ENCODE measurements at places on chromosomes 13 and 19.

- DNase-seq: no peak
Measured at GRCh38 chr13:96422002-96422401, 332.1 kb downstream of the HS6ST3 start.

DNA sequence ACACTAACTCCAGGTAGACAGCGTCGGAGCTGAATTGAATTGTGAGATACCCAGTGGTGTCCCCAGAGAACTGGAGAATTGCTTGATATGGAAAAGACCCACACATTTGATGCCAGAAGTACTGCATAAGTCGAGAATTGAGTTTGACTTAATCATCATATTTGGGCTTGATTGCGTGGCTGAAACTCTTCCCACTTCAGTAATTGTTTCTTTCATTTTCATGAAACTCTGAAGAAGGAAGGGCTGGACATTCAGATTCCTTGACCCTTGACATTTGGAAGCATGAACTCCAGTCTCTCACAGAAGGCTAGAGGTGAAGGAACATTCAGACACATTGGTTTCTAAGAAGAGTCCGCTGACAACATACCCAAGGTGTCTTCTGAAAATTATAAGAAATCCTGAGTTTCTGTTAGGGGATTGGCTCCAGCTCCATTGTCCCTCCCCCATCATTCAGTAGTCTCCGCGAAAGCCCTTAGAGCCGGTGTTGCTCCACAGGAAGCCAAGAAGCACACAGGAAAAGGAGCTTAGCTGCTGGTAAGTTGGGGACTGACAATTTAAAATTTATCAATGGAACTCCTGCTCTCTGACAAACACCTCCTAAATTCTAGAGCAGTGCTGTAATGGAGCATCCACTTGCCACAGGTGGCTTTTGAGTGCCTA is at the start of gene FPR2:
TSS of gene FPR2 (plus strand) at position 484 of the 660 bp plus-strand sequence. CDS start 7,479 bp downstream, outside the sequence.
- no peak for DNase-seq

- DNase-seq: no peak
Measured at GRCh38 chr13:50119591-50119990, 104.3 kb downstream of the KCNRG start.

DNA sequence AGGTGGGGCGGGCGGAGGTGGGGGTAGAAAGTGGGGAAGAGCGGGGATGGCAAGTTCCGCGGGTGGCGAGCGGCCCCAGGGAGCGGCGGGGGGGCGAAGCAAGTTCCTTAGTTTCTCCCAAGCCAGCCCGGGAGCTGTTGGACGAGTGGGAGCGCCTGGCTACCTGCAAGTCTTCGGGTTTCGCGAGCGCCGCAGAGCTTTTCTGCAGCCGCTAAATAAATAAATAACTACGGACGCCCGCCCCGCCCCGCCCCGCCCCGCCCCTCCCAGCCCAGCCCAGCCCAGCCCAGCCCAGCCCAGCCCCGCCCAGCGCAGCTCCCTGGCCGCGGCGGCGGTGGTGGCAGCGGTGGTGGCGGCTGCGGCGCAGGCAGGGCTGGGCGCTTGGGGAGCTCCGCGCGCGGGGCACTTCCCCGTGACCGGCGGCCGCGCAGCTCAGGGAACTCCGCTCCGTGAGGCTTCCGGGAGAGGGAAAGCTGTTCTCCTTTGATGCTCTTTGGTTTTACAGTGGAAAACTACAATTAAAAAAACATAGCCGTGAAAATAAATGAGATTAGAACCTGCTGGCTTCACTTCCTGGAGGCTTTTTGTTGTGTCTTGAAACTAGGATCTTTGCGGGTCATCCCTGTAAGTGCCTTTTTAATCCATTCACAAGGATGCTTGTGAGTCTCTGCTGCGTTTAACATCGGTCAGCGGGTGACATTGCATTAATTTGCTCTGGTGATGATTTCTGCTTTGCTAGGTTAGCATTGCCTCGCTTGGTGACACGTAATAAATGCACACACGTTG is at the start of gene UBE2L5:
TSS of gene UBE2L5 (plus strand) at position 440 of the 786 bp plus-strand sequence. CDS start 5,498 bp downstream, outside the sequence.
- DNase-seq: peak; percentile 45

GRCh38 chr19:31907661-31908060 is 437.7 kb upstream of the ZNF507 start:
- DNase-seq: no peak

- DNase-seq: no peak
Measured at GRCh38 chr19:52200044-52200443, 10.2 kb downstream of the PPP2R1A start.

DNA sequence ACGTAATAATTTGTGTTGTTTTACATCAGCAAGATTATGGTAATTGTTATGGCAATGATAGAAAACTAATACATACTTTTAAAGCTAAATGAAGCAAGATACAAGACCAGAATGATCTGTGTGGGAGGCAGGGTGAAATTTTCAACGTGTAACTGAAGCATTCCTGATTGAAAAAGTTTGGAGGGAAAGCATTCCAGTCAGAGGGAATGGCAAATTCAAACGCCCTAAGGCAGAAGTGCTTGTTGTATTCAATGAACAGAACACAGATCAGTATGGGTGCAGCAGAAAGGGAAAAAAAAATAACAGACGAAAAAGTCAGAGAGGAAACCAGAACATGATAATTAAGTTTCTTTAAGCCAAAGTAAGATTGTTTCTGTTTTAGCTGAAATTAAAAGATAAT is 928.5 kb upstream of the SLITRK1 start:
- DNase-seq: no peak

DNA sequence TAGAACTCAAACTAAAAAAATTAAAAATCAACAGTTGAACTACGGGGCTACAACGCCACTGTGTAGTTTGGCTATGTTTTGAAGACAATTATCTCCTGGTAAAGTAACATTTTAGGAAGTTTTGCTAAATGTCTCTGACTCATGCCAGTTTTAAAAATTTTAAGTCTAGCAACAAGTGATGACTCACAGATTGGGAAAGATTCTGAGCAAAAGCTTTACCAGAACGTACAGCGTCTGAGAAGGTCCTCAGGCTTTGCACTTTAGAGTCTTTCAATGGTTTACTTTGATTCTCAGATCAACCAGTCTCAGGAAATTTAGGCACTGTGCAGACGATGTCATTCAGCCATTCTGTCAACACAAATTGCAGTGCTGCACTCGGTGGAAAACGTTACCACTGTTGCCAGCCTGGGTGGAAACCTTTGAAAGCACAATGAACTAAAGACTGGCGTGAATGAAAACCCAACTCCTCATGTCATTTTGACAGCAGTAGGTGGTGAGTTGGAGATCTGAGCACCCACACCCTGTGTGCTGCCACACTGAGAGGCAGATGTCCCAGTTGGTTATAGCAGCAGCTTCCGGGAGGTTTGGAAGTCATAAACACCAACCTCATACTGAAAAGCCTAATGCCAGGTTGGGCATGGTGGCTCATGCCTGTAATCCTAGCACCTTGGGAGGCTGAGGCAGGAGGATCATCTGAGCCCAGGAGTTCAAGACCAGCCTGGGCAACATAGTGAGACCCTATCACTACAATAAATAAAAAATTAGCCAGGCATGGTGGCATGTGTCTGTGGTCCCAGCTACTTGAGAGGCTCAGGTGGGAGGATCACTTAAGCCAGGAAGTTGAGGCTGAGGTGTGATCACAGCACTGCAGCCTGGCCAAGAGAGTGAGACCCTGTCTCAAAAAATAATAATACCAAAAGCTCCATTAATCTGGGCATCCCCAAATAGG is 6.3 kb upstream of the WTIP start:
- no peak for DNase-seq

DNA sequence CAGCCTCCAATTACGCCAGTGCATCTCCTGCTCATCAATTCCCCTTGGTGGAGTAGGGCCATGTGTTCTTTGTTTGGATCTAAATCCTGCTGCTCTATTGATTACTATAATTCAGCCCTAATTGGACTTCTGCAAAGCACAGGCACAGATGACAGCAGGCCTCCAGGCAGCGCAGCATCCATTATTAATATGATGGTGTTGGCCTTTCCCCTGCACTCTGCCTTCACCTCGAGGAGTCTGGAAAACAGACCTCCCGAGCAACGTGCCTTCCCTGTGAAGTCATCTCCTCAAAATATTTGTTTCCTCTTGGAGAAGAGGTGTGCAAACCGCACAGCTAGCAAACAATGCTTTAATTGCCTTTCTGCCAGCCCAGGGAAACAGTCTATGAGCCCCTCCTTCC is 92.5 kb downstream of the UQCRFS1 start:
- DNase-seq: no peak

DNA sequence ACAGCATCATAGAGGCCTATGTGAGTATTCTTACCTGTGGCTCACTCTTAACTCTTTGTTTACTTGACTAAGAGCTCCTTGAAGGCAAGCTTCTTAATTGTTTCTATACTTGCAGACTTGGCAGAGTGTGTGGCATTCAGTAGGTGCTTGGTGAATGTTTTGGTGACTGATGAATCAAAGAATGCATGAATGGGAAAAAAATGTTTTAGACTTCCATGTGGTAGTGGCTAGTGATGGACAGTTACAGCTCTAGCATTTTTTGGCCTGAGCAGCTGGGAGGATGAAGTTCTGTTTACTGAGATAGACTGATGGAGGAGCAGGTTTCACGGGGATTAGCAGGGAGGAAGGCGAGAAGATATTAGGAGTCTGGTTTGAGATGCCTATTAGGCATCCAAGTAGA is 13.6 kb downstream of the HAS1 start:
- no peak for DNase-seq

DNA sequence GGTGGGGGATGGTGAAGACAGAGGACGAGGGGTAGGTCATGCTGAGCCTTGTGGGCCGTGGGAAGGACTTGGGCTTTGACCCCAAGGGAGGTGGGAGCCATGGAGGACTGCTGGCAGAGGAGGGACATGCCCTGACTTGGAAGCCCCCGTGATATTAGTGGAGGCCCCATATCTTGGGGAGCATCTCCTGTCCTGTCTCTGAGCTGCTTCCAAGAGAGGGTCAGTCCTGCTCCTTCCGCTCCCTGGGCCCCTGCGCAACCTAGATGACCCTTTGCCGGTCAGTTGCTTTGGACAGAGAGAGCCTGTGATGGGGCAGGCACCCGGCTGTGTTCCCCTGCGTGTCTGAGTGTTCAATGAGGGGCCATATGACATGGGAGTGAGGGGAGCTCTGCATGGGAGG is 5.2 kb downstream of the TLE6 start:
- no peak for DNase-seq

DNA sequence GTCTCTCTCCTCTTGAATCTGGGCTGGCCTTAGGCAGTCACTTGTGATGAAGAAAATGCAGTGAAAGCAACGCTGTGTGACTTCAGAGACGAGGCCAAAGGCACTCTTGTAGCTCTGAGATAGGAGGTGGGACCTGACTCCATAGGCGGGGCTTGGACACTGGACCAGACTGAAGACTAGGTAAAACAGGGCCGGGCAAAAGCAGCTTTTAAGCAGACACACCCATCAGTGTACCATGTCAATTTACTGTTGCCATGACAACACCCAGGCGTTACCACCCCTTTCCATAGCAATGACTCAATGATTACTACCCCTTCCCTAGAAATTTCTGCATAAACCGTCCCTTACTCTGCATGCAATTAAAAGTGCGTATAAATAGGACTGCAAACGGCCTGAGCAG is 6.6 kb upstream of the EID2 start:
- no peak for DNase-seq

All from cerebellar nuclear complex (tissue), 1 donor.